ENCODE measurements at places on chromosomes 7 and 10.

DNA sequence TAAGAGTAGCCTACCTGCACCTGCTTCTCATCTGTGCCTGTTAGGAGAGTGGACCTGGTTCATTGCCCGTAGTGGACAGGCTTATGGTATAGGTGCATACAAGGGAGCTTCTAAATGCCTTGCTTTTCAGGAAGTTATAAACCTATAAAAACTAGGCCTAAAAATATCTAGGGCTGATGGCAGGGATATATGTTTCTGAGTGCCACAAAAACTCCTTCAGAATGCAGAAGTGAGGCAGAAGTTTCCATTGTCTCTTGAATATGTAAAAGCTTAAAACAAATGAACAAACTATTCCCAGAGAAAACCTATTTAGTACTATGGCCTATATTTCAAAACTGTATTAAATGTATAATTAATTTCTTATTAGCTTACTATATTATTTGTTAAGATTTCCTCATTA lies 91.8 kb downstream of the RNLS start:
- no peak for DNase-seq

DNA sequence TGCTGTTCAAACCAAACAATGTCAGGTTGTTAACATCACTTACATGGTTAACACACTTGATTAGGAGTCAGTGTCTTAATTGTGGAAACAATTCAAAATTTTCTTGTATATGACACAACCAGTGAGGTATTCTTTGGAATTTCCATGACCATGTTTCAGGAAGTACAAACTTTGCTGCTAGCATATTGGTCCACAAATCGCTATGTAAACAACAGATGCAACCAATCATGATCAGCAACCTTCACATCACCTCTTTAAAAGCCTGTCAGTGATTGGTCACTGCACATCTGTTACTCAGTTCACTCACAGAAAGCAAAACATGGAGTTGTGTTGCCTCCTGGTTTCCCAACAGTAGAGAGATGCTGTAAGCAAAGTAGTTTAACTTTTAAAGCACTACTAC lies 108.9 kb upstream of the FAM3C start:
- no peak for DNase-seq

GRCh38 chr7:17632384-17632783 lies 307.9 kb downstream of the SNX13 start:
- no peak for DNase-seq

- no peak for DNase-seq
These were observed 179.8 kb upstream of the CSTF2T start for GRCh38 chr10:51879238-51879637.

DNA sequence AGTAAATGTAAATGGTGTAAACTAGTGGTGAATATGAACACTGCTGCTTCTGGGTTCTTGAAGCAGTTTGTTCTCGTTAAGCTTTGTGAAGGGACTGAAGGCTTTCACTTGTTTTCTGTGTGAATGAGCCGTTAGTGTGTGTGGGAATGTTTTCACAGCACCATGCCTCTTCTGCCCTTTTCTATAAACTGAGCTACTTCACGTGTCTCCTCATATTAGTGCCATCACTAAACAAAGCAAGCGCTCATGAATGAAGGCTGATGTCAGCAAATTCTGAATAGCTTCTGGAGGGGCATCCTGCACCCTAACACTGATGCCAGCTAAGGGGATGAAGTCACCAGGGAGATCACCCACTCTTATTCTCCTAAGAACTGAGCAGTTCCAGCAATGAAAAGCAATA lies 205.6 kb upstream of the ETV1 start:
- no peak for DNase-seq

- DNase-seq, result no peak
These were observed 167.7 kb upstream of the TCF7L2 start for GRCh38 chr10:112782200-112782907.

DNA sequence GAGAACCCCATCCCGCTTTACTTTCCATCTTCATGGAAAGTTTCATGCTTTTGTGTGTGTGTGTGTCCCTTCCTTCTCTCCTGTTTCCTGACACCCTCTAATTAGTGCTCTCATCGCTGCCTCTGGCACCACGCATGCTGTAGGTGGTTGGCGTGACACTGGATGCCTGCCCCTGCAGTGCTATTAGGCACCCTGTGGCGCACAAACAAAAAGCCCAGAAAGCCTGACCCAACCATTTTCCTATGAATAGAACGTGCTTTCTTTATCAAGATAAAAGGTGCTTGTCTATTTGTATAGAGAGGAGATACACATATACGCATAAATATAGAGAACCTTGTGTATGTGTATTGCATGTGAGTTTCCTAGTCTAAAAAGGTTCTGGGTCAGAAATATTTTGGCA lies 120.8 kb upstream of the CDCA7L start:
- no peak for DNase-seq

- no peak for DNase-seq
These were observed 606.3 kb upstream of the FZD8 start for GRCh38 chr10:36248304-36248981.
